Right ventricle myocardium superior (tissue), 1 donor: ENCODE measurements at places on chromosomes 7 and 10. TPM values are rescaled to one million over a fixed set of nuclear protein-coding genes. Genes with fewer than 3 reads are reported as not detected.

DNA sequence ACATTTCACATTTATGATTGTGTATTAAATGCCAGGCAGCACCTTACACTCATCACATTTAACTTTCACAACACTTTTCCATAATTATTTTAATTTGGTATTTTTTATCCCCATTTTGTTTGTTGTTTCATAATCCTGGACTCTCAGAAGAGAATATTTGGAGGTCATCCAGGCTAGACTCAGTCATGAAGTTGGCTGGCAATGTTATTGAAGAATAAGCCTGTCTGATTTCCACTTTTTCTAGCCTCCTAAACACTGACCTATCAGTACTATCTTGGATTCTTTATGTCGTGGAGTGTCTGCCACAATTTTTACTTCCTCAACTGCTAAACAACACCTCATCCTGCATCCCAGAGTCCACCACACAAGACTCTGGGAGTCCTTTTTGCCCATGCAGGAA is 372.3 kb upstream of the NRP1 start:
- DNase-seq, result no peak

DNA sequence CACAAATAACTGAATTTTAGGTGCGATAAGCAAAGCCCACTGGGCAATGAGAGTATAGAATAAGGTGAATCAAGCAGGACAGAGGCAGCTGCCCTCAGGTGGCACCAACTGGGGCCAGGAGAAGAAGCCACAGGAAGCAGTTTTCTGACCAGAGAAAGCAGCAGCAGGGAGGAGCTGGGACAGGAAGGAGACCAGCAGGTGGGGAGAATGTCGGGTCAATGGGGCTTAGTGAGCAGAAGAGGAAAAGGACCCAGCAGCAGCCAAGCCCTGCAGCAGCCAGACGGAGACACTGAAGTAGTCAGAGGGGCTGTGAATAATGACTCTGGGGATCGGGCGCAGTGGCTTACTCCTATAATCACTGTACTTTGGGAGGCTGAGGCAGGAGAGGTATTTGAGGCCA is 209.6 kb upstream of the SH2B2 start:
- no peak for DNase-seq

DNA sequence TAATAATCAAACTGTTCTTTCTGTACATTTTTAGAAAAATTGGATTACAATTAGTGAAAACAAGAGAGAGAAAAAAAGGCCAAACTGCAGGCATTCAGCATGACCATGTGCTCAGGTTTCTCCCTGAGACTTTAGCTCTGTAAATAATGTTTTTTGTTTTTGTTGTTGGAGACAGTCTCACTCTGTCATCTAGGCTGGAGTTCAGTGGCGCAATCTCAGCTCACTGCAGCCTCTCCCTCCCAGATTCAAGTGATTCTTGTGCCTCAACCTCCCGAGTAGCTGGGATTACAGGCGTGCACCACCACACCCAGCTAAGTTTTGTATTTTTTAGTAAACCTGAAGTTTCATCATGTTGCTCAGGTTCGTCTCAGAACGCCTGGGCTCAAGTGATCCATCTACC is 23.0 kb downstream of the BZW2 start:
- no peak for DNase-seq

The TMEM229A gene
- total RNA-seq, result not detected

The CPVL gene
- total RNA-seq, result 37.5 TPM
